ENCODE measurements at places on chromosomes 12 and 14. TPM values are rescaled to one million over a fixed set of nuclear protein-coding genes. Genes with fewer than 3 reads are reported as not detected.

- H3K4me3 ChIP-seq = no peak overlapping the region
- H3K27me3 ChIP-seq = no peaks in the 10 kb centered on the region
- no peak for DNase-seq
- H3K36me3 ChIP-seq = no peaks in the 10 kb centered on the region
- no peak overlapping the region for H3K27ac ChIP-seq
Measured at GRCh38 chr14:84809158-84809557, 720.8 kb upstream of the FLRT2 start.

The RAD52 gene
- total RNA-seq = 17.8 TPM

GRCh38 chr12:122306407-122306806 lies 40.1 kb upstream of the VPS33A start:
- H3K4me1 ChIP-seq = no peaks in the 10 kb centered on the region
- H3K36me3 ChIP-seq = peaks cover 43% of the 10 kb centered on the region
- DNase-seq = no peak
- H3K27ac ChIP-seq = no peak overlapping the region

The MIP gene
- total RNA-seq = not detected

The TAS2R8 gene
- total RNA-seq = 0.50 TPM
